ENCODE measurements at places on chromosomes 5 and 9.

DNA sequence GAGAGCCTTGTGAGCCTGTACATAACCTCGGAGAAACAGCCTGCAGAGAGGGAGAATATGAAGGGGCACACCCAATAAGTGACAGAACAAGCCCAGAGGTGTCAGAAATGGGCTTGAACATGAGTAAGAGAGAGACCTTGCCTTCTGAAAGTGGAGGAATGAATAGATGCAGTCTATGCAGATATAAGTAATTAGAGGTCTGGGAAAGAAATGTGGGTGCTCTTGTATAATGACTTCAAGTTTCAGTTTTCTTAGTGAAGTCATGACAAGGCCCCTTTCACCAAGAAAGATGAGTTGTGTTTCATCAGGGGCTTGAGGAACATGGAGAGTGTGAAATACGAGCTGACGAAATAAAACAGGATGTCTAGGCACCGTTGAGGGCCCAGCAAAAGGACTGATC is 15.1 kb downstream of the GRAMD2B start:
- no peak for DNase-seq

DNA sequence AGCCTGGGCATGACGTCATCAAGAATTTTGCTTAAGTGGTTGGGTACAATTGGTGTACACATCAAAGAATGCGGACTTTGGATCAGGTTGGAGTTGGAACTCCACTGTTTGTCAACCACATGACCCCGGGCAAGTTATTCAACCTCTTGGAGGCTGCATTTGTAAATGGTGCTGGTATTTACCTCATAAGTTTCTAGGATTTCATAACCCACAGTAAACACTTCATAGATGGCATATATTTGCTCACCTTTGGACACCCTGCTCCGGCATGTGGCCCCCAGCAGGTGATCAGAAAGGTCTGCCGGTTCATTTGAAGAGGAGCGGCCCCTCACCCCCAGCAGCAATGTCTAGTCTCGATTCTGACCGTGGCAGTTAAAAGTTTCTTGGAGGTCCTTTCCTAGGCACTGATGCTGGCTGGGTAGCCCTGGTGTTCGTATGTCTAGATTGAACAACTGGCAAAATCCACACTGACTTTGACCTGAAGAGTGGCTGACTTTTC is 60.6 kb downstream of the IL6ST start:
- DNase-seq, result no peak

DNA sequence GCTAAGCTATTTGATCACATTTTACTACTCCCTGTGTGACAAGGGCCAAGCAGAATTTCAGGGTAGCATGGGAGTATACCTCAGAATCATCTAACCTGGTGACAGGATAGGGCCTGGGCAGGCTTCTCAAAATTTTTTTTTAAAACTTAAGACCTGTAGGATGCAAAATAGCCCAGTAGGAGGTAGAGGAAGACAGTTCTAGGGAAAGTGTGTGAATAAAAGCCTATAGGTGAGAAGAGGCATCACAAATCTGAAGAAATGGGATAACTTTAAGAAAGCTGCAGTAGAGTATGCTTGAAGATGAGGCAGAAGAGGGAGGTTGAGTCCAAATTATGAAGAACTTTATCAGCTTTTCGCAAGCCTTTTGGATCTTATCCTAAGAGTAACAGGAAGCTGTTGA is 32.3 kb downstream of the CNTRL start:
- no peak for DNase-seq

- no peak for DNase-seq
Measured at GRCh38 chr5:102481054-102481715, 17.6 kb downstream of the SLCO6A1 start.

- DNase-seq, result no peak
Measured at GRCh38 chr5:177302354-177303110, 987 bp downstream of the RAB24 start.

Data from endothelial cell (in vitro differentiated cells).